Nucleus accumbens (tissue), 56 donors: ENCODE measurements at places on chromosomes 5 and 9.

DNA sequence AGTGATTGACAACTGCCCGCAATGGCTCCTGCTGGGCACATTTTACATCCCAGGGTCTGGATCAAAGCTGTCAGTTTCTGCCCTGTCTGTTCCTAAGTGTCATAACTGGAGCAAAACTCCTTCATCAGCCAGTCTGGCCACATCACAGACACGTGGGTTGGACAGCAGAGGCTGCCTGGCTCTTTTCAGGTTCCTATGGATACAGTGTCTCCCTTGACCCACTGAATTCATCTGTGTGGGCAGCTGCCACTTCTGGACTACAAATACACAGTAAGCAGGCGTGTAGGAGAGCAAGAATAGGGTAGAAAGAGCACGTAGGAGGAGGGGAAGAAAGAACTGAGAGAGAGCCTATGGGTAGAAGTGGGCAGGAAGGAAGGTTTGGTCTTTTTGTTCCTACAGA is 238.0 kb downstream of the ENC1 start:
- DNase-seq, result no peak

DNA sequence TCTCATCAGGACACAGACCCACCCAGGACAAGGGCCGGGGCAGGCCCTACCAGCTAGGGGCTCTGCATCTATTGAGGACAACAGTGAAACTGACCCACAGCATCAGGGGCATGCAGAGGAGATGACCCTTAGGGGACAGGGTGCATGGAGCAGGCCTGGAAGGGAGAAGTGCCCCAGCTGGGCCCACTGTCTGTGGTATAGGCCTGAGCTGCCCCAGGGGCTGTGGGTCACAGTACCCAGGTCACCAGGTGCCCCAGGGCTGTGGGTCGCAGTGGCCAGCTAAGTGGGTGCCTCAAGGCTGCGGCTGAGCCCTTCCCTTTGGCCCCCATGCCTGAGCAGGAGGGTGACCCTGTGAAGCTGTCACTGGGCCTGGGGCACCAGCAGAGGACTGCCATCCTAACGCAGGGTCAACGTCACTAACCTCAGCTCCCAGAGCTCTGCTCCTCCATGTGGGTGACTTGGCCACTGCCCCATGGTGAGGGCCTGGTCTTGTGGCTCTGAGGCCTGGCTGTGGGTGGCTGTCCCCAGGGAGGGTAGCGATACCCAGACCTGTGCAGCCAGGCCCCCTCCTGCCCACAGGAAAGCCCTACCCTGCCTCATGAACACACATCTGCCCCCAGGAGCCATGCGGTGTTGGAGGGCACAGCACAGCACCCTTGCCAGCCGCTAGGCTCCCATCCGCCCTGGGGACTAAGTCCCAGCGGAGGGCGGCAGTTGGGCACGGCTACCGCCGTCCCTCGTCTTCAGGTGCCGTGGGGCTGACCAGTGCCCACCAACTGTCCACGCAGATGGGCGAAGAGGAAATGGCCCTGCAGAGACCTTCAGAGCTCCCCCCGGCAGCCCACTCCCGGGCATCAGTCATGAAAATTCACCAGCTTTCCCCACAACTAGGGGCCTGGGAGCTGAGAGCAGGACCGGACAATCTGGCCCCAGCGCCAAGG is 4.9 kb downstream of the EDF1 start:
- no peak for DNase-seq

- DNase-seq, result no peak
These were observed 126.3 kb downstream of the KDM4C start for GRCh38 chr9:6884101-6884500.

DNA sequence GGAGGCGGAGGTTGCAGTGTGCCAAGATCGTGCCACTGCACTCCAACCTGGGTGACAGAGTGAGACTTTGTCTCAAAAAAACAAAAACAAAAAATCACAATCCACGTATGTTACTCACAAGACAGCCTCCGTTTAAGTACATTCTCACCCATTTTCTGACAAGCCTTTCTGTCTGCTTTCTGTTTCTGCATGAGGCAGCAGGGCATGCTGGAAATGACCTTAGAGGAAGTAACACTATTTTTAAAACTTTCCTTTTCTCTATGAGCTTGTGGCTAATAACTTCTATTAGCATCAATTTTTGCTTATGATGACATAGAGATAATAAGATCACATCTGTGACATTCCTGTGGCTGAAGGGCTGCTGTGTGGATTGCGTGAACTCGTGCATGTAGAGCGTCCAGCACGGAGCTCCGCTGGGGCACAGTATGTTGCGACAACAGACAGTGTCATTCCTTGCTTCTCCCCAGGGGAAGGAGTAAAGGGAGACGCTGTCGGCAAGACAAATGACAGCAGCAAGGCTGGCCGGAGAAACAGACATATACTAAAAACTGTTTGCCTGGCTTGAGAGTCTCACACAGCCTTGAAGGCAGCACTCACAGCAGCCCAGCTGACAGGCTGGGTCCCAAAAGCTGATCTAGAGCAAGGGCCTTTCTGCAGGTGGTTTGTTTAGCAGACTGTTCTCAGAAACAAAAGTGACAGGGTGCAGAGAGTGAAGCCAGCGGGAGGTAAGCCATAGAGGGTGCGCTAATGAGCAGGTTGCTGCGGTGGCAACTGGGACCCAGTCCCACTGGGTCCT is 1.6 kb downstream of the BTNL3 start:
- no peak for DNase-seq

DNA sequence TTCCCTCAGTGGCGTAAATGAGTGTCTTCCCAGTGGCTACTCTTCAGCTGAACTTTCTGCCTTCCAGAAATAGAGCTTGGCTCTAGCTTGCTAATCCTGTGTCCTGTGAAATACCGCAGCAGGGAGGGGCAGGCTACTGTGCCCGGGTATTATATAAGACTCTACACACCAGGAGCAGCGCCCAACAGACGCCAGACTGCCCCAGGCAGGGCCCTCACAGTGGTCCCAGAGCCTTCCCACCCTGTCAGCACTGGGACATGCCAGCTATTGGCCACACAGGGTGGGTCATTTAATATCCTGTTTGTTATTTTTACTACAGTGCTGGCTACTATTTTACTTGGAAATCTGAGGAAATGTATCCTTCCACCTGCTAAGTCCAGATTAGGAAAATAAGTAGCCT is 121.0 kb downstream of the FEM1C start:
- DNase-seq, result no peak
